ENCODE measurements at places on chromosomes 11 and 22.

DNA sequence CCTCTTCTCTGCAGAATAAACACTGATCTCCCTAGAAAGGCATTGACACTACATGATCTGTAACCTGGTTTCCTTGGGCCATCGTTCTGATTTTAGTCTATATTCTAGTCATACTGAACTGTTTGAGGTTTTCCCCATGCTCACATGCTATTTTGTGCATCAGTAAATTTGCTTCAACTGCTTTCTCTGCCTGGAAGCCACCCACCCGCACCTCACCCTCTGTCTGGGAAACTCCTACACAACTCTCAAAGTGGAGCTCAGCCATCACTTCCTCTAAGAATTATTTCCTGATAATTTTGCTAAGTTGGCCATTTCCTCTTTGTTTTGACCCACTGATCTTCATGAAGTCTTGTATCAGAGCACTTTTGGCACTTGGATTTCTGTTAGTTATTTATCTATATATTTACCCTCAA, 36.1 kb downstream of the MMP20 start:
- no peak for DNase-seq

DNA sequence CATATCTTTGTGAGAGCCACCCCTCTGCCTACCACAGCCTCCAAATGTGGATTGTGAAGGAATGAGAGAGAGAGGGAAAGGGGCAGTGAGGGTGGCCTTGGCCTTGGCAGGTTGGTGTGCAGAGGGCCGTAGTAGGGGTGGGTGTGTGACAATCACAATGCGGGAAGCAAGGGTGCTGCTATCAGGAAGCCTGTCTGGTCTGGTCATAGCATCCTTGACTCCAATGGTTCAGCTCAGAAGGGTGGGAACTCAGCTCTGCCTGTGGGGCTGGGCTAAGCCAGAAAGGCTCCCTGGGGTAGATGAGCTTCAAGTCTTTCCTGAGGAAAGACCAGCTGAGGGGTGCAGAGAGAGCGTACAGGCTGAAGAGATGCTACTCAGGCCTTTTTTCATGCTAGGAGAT, 72.7 kb downstream of the RRM1 start:
- DNase-seq, result no peak

DNA sequence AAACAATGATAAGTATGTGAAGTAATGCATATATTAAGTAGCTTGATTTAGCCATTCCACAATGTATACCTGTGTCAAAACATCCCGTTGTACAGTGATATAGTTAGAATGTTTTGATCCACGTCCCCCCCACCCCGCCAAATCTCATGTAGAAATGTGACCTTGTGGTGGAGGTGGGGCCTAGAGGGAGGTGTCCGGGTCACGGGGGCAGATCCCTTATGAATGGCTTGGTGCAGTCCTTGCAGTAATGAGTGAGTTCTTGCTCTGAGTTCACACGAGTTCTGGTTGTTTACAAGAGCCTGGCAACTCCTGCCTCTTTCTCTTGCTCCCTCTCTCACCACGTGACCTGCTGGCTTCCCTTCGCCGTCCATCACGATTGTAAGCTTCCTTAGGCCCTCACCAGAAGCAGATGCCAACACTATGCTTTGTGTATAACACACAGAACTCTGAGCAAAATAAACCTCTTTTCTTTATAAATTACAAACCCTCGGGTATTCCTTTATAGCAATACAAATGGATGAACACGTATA, 41.6 kb downstream of the FANCF start:
- no peak for DNase-seq

- DNase-seq, result no peak
These were observed 4.3 kb upstream of the PATZ1 start for GRCh38 chr22:31350410-31350863.

DNA sequence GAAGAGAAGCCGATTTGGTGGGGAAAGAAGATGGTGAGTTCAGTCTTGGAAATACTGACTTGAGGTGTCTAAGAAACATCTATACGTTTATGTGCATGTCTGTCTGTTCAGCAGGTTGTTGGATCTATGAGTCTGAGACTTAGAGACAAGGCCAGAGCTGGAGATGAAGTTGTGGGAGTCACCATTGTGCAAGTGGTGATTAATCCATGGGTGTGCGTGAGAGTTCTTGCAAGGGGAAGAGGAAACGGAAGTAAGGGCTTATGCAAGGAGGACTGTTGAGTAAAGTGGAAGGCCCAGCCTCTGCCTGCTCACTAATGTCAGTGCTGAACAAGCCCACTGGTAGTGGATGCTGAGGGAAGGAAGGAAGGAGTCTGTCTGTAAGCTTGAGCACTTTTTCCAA, 9.7 kb downstream of the TMEM45B start:
- no peak for DNase-seq

DNA sequence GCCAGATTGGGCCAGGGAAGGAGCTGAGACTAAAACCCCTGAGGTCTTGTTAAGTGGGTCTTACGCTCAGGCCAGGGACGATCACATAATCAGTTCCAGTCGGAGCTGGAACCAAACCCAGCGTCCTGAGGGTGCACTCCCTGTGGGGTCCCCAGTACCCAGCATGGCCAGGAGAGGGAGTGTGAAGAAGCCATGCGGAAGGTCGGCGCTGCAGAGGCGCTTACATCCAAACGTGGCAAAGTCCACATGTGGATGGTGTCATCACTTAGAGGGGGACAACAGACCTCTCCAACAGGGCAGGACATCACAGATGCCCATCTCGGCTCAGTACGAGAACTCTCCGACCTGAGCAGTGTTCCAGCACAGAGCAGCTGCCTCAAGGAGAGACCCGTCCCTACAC, 8.3 kb downstream of the ATP5MGL start:
- peak; percentile 42 for DNase-seq
